ENCODE measurements at places on chromosomes 6 and 20.

DNA sequence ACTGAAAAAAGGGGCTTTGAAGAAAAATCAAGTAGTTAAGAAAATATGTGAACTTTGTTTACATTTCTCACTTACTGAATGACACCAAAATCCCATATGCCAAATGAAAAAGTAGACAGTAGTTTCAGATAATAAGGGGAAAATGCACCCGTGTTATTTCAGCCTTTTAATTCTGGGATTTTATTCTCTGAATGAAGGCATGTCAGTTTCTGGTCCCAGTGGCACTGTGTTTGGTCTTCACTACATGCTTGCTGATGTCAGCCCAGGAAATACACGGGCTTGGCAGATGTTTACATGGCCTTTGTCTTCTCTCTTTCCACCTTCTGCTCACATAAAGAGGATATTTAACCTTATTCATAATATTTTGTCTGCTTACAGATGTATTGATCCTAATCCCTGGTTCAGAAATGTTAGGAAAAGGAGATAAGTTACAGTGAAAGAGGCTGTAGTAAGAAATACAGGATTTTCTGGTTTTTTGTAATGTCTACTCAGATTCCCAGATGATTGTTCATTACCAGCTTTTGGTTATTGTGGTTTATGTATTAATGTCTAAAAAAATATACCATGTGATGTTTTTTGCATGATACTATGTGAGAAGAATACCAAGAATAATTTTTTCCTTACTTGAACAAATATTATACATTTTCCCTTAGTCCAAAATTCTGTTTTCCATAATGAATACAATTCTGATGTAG lies 27.7 kb downstream of the DSE start:
- no peak for DNase-seq

DNA sequence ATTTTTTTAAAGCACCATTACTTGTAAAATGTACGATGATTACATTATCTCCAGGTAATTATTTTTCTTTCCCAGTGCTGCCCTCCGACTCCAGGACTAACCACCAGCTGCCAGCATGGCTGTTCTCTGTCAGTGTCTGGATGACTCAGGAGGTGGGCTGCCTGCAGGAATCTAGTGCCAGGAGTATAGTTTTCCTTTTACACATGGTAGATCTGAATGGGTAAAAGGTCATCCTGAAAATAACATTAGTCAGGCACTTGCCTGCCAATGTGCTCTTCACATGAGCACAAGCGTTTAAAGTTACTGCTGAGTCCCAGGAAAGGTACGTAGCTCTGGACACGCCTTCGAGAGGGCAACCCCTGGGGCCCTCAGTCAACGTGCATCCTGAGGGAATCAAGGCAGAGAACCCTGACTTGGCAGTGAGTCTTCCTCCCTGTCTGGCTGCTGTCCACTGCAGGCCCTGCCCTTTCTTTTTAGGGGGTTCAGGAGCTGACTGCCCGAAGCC lies 2.4 kb downstream of the DYNLT1 start:
- no peak for DNase-seq

- no peak for DNase-seq
Measured at GRCh38 chr6:109762769-109763441, 71.8 kb downstream of the FIG4 start.

DNA sequence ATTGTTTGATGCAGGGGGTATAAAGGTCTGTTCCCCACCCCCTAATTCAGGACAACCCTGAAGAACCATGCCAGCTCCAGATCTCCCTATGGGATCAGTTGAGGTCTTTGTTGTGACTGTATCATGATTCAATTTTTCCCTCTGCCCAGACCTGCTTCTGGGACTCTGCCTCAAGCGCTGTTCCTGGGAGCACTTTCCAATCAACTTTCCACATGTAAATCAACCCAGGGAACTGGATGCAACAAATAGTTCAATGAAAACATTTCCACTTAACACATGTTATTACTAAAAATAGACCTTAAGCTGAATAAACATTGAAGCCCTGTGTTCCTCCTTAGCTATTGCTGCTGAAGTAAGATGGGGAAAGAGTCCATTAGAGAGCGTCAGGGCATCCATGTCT lies 139.5 kb downstream of the C6orf58 start:
- no peak for DNase-seq

GRCh38 chr20:56631990-56632327 lies 2.9 kb downstream of the TFAP2C start:
- no peak for DNase-seq

GRCh38 chr6:90175627-90176538 lies 120.8 kb downstream of the BACH2 start:
- peak; percentile 83 for DNase-seq

DNA sequence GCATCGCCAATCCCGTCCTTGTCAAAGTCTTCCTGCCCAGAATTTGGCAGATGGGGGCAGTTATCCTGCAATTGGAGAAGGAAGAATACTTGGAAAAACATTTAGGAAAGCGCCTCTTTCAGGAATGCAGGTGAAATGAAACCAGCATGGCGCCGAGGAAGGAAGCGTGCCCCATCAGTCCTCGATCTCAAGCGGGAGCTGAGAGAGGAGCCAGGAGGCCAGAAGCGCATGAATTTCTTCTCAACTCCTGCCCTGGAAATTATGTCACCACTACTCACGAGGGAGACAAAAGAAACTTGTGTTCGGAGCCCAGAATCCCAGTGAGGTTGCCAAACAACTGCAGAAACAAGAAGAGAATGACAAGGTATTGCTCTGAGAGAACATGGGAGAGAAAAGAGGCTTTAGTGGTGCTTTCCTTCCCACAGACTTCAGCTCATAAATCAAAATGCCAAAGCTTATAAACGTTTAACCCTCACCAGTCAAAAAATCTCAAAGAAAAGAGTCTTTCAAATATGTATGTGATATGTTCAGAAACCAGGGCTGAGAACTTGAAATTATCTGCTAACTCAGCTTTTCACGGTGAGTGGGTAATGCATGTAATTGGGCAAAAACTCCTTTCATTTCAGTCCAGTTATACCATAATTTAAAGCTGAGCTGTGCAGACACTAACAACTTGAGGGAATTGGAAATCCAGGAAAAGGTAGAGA lies 23.9 kb downstream of the THBS2 start:
- DNase-seq: no peak

DNA sequence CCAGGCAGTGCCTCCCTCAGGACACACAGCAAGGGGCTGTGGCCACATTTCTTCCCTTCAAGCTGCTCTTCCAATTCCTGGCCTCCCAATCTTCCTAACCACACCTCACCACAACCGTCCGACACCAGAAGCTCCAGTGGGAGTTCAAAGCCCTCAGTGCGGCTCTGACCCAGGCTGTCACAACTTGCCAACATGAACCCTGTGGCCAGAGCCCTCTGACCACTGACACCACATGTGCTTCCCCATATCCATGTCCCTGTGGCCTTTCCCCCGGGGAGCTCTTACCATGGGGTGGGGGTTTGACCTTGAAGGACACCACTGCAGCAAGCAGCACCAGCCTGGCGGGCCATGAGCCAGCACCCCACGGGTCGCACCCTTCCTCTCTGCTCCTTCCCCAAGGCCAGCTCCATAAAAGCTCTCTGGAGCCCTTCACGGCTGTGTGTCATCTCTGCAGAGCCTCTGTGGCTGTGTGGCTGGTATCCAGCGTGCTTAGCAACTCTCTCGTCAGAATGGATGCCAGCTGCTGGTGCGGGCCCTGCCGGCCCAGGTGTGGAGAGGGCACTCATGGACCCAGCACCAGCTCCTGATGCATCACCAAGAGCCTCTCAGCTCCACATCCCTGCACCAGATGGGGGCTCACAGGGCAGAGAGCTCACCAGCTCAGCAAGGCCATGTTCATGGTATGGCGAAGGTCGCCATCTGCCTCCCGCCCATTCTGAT lies 106.1 kb downstream of the PSMB1 start:
- DNase-seq: no peak

DNA sequence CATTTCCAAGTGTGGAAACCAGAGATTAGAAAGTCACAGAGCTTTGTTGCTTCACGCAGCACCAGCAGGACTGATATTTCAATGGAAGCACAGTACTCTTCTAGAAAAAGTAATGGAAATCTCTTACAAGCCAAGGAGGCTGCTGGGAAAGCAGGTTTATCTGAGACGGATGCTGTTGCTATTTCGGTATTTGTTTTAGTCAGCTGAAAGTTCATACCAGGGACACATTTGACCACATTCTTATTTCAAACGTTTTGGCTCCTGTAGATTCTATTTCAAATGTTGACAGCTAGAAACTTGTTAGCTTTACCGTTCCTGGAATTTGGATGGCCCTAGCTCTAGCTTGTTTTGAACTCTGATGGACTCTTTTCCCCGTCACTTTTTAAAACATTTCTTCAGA lies 3.7 kb upstream of the TMEM242 start:
- no peak for DNase-seq

GRCh38 chr6:113258771-113259170 lies 598.4 kb upstream of the MARCKS start:
- DNase-seq: no peak

DNA sequence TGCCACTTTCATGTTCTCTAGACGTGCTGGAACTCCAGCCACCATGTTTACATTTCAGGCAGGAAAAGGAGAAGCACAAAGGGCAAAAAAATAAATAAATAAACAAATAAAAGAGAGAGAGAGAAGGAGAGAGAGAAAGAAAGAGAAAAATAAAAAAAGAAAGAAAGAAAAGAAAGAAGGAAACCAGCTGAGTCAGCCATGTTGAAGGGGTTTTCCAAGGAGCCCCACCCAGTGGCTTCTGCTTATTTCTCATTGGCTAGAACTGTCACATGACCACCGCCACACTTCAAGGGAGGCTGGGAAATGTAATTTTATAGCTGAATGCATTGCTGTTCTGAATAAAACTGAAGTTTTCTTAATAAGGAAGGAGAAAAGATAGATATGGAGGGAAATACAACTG lies 71.1 kb downstream of the BFSP1 start:
- peak; percentile 52 for DNase-seq

GRCh38 chr6:96992343-96992730 lies 67.8 kb downstream of the KLHL32 start:
- no peak for DNase-seq

GRCh38 chr20:2747676-2748235 lies 52.7 kb downstream of the CPXM1 start:
- no peak for DNase-seq

- no peak for DNase-seq
Measured at GRCh38 chr6:19839788-19840187, 2.6 kb downstream of the ID4 start.

DNA sequence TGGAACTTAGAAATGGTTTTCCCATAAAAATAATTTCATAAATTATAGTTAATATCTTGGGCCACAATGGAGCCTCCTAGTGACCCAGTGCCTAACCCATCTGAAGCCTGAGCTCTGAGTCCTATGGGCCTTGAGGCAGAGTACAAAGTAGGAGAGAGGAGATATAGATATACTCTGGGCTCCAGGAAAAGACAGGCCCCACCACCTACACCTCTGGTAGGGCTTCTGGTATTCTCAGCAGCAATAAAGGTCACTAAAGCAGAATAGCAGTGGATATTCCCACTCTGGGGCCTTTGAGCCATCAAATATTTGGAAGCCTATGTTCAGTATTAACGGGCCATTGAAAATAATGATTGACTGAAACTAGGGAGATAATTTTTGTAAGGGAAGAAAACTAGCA lies 24.1 kb downstream of the CYP39A1 start:
- DNase-seq: no peak

GRCh38 chr20:32626859-32627636 lies 41.9 kb upstream of the NOL4L start:
- DNase-seq: no peak

GRCh38 chr6:64090352-64090751 lies 454.8 kb downstream of the PHF3 start:
- no peak for DNase-seq

DNA sequence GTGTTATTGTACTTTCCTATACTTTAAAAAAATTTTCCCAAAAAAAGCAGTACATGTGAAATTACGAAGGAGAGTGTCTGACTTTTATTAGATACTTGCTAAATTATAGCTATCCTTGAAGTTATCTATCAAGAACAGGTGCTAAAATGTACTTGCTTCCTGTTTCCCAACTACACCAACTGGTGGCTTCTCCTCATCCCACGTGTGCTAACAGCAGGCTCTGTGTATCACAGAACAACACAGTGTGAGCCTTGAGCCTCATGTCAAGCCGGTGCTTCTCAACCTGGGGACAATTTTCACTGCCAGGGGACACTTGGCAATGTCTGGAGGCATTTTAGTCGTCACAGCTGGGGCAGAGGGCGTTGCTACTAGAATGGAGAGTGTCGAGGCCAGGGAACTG lies 36.2 kb upstream of the CDYL start:
- DNase-seq: no peak

DNA sequence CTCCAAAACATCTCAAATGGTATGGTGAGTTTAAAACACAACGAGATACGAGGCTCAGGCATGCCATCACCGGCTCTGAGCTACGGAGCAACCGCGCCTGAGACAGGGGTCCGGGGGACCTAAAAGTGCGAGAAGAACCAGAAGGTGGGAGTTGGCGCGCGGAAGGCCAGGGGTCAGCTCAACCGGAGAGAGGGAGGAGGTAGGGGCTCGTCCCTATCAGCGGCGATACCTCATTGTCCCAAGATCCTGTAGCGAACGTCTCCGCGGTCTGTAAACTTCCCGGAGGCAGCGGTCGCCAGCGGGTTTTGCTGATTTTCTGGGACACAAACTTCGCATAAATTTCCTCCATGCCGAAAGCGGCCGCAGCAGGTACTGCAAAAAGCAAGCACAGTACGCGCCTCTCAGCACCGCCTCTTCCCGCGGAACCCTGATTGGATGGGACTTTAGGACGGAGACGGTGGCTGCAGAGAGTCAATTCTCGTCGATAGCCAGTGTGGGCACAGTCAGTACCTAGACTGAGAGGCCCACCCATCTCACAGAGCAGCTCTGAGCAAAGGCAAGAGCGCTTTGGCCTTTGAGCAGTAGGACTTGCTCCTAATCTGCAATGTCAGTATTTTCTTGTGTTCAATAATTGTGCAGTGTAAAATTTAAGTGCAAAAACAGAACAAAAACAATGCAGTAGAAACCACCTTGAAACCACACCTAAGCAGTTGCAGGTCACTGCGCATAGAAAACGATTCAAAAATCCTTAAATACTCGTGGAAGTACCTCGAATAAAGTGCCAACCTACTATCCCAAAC lies at the start of gene NUP43:
Gene NUP43, minus strand, starts transcription at position 383 of the 800 bp plus-strand sequence. Its CDS starts 34 bp downstream, at position 349.
- peak; percentile 97 for DNase-seq

DNA sequence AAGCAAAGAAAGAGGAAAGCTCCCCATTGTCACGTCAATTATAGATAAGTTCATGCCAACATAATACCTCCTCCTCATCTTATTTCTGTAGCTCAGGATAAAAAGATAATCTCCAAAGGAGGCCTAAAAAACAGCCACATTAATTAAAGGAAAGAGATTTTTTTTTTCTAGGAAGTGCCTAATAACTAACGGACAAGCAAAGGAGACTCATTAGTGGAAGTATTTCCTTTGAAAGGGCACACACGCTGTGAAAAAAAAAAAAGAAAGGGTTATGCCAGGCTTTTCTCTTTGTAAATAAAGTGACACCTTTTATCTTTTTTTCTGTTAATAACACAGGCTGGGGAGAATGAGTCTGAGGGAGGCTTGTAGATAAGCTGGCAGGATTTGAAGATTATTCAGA lies 55.7 kb downstream of the PCSK2 start:
- no peak for DNase-seq

- DNase-seq: no peak
Measured at GRCh38 chr6:101395345-101395744, 1.8 kb downstream of the GRIK2 start.

- no peak for DNase-seq
Measured at GRCh38 chr6:31090973-31091364, 21.4 kb downstream of the C6orf15 start.

GRCh38 chr6:124967444-124967843 lies 5.2 kb downstream of the RNF217 start:
- DNase-seq: no peak
